NCI-H1105 (cell line): ENCODE measurements at places on chromosomes 13 and 19.

DNA sequence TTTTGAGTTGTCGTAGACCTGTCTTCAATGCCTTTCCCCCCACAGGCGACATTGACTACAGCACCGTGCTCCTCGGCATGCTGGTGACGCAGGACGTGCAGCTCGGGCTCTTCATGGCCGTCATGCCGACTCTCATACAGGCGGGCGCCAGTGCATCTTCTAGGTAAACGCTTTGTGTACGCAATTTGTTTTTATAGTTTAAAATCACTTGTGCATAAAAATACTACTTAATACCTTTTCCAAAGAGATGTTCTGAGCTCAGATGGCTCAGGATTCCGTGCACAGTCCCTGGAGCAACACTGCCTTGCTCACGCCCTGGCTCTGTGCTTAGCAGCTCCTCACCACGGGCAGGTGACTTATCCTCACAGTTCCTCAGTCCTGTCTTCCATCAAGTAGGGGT, 30.1 kb upstream of the DCUN1D2 start:
- DNase-seq, result no peak

DNA sequence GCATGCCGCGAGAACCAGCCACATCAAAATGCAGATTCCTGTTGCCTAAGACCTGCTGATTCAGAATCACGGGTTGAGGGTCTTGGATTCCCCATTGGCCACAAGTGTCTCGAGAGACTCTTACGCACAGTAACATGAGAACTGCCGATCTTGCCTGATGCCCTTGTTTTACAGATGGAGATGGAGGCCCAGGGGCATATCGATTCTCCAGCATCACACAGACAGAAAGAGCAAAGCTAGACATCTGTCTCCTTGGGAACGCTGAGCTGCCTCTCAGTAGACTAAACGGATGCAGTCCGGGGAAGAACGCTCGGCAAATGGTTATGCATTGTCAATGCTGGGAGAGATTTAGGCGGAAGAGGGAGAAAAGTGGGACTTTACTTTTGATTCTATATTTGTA, 5.4 kb downstream of the NLRP12 start:
- DNase-seq, result no peak

GRCh38 chr13:41052441-41052840, 8.9 kb upstream of the WBP4 start:
- DNase-seq, result no peak

DNA sequence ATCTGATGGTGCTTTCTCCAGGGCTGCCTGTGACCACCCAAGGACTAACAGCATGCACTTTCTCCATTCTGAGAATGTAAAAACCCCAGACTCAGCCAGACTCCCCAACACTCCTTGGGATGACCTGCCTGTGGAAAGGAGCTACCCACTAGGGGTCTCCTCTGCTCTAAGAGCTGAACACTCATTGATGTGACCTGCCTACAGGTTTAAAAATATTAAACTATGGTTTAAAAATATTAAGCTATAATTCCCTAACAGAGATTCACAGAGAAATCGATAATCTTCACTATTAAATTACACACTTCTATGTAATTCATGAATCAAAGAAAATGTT, 696.2 kb upstream of the SLITRK5 start:
- DNase-seq, result no peak

DNA sequence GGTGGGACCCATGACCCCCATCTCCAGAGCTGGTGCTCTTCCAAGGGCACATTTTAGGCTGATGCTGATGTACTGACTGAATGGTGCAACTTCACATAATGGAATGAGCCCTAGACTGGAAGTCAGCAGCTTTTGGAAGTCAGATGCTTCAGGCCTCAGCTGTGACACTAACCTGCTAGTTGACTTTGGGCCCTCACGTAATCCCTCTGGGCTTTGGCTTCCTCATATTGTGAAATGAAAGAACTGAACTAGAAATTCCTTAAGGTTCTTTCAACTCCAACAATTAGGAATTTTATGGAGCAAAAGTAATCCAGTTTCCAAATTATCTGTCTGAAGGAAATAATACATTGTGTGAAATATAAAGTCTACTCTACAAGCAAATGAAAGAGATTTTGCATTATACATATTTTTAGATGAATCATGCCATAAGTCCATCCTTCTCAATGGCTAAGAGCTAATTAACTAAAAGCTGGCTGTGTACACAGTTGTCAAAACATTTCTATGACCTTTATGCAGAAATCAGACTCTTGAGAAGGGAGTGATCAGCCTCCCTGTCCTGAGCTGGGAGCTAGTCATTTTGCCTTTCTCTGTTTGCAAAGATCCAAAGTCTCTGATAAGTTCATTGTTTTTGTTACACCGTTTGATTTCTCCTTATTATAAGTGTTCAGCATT, 204.2 kb downstream of the DCLK1 start:
- DNase-seq, result no peak

- no peak for DNase-seq
These were observed 1.2 kb downstream of the DAZAP1 start for GRCh38 chr19:1408300-1409203.

- no peak for DNase-seq
These were observed 80.0 kb upstream of the FREM2 start for GRCh38 chr13:38606699-38607535.

- DNase-seq, result no peak
These were observed at the start of gene LILRB5 for GRCh38 chr19:54257116-54257480. Gene LILRB5 (minus strand): TSS chr19:54257273. CDS start chr19:54257193, 80 bp downstream.

DNA sequence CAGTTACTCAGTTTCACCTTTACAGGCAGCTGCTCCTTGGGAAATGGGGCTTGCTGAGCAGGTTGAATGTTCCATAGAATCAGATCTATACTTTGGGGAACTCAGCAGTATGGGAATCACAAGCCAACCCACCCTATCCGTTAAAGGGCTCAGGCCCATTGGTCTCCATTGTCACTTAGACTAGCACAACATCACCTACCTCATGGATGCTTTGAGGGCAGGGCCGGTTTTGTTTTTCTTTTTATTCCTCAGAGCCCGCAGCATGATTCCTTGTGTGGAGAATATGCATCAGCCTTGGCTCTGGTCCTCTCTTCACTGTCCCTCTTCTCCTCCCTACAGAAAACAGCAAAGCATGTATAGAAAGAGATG, 48.0 kb downstream of the LRCH1 start:
- no peak for DNase-seq

DNA sequence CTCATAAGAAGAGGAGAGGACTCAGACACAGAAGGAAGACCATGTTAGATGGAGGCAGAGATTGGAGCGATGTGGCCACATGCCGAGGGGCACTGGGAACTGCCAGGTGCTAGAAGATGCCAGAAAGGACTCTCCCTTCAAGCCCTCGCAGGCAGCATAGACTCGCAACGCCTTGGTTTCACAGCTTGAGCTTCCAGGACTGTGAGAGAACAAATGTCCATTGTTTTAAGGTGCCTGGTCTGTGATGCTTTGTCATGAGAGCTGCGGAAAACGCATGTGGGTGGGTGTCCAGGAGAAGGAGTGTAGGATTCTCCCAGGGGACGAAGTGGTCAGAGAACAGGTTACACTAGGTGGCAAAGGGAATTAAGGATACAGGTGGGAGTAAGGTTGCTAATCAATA, 125.9 kb upstream of the USP29 start:
- DNase-seq, result no peak

DNA sequence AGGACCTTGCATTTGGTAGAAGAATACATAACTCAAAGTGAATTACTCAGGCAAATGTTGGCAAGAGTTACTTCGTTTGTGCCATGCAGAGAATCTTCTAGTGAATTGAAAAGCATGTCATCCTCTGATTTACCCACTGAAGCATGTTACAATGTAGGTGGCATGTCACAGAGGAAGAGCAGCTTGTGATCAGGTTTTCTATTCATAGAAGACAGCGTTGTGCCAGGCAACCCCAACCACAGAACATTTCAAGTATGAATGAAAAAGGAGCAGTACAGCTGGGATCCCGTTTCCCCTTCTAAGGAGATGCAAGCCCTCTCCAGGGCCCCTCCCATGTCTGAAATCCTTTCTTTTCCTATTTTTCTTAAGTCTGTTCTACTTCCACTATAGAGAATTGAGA, 6.0 kb upstream of the KATNAL1 start:
- DNase-seq, result no peak

GRCh38 chr13:112179421-112179820, 112.5 kb downstream of the SOX1 start:
- DNase-seq, result no peak
